ENCODE measurements at places on chromosomes 3 and 15. TPM values are rescaled to one million over a fixed set of nuclear protein-coding genes. Genes with fewer than 3 reads are reported as not detected.
A peak's percentile ranks its signal among the peaks of the same experiment; 100 is the strongest.

CPB1 gene
- total RNA-seq: not detected

DNA sequence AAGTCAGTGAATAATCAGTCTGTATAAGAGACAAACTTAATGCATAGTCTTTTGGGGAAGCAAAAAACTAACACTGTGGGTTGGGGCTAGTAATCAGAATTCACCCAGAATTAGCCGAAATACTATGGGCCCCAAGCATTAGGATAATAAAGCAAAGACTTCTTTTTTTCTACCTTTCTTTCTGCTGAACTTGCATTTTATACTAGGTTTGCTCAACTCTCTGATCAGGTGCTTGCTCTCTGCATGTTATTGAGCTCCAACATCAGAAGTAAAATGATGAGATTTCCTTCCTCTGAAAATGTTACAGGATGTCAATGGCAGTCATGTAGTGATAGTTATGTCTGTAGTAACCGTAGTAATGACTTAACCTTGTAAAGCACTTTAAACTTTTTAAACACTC, 216.6 kb downstream of the KCNMB2 start:
- no peak for DNase-seq

GRCh38 chr15:34241376-34242330, 16.8 kb downstream of the EMC4 start:
- DNase-seq: peak; percentile 20

- DNase-seq: no peak
Observed at GRCh38 chr15:48890375-48890972, 12.5 kb downstream of the EID1 start.

DNA sequence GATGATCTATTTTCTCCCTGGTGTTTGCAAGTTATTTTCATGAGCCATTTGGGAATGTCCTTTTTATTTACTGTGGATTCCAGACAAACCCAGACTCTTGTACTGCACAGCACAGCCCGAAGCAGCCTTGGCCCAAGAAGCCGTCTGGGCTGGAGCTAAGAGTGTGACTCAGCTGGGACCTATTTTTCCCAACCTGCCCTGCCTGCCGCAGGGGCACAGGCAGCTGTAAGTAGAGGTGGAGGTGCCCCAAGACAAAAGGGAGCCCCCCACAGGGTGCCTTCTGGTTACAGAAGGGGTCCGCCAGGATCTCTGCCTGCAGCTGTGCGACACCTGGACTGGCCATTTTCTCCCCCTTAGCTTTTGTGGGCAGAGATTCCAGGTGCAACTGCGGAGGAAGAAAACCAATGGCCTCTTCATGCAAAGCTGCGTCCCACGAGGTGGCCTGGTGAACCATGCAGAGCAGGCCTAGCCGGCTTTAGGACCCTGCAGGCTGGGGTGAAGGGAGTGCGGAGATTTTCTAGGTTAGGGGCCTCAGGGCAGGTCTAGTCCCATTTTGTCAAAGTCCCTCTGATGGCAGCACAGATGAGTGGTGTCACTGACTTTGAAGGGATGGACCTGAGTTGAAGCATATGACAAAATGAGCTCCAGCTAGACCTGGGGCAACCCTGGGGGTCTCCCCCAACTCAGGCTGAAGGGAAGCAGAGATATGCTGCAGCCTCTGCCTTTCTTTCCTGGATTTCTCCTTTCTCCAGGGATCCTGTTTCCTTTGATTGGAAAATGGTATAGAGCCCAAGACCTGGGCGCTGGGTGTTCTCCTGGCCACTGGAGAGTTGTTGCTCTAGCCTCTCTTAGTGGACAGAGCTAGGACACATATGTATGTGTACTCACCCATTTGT, 131.2 kb downstream of the KLF13 start:
- peak; percentile 46 for DNase-seq

GRCh38 chr3:46466871-46467403, 2.2 kb upstream of the LTF start:
- DNase-seq: no peak

DNA sequence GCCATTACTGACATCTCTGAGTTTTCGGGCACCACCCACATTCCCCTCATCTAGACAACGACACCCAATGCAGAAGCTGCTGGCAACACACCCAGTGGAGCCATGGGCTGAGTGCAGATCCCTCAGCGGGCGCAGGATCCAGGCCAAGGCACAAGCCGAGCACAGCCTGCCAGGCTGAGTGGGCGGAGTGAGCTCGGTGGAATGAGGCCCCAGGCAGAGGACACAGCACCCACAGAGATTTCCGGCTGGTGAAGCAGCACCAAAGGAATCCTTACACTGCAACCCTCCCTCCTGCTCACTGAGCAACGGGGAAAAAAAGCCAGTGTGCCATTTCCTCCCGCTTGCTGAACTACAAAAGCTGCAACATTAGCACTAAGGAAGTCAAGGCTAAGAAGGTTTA, 34.3 kb downstream of the ZMAT3 start:
- peak; percentile 98 for DNase-seq

GABRR3 gene
- not detected for total RNA-seq

GRCh38 chr15:48170981-48171380, 7.1 kb downstream of the MYEF2 start:
- DNase-seq: no peak

A4GNT gene
- not detected for total RNA-seq

- DNase-seq: no peak
Observed at GRCh38 chr3:190325923-190326322, 3.7 kb upstream of the CLDN1 start.

LRRN1 gene
- not detected for total RNA-seq

GASK1A gene
- total RNA-seq: not detected

- DNase-seq: no peak
Observed at GRCh38 chr3:151526757-151527156, 65.9 kb upstream of the IGSF10 start.

DNA sequence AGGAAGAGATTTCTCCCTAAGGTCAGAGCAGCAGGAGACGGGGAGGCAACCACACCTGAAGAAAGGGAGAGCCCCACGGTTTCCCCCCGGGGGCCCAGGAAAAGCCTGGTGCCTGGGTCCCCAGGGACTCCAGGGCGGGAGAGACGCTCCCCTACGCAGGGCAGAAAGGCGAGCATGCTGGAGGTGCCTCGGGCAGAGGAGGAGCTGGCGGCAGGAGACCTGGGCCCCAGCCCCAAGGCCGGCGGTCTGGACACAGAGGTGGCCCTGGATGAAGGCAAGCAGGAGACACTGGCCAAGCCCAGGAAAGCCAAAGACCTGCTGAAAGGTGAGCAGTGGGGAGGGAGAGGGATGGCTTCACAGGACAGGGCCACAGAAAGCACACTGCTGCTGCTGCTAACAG, 26.2 kb upstream of the SLC28A1 start:
- DNase-seq: no peak

ITPKA gene
- total RNA-seq: 1.2 TPM

DNA sequence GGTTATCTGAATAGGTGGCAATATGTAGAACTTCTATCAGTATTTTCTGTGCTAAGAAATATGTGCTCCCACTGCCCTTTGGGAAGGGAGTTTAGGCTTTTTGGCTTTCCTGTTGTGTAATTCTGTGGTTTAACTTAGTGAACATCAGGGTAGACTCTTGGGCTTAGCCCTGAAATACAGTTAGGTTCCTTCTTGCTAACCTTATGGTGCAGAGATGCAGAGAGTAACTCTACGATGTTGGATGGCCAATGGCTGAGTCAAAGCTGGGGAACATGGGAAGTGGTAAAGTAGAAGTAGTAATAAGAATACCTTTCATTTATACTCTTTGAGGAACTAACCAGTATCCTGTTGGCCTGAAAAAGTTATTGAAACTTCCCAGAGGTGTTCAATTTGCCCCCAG, 80.8 kb upstream of the IL12A start:
- no peak for DNase-seq

FES gene
- total RNA-seq: 1.1 TPM

- no peak for DNase-seq
Observed at GRCh38 chr15:32859251-32859650, 141.4 kb downstream of the GREM1 start.

GRCh38 chr15:53193149-53193548, 403.0 kb upstream of the ONECUT1 start:
- no peak for DNase-seq

DNA sequence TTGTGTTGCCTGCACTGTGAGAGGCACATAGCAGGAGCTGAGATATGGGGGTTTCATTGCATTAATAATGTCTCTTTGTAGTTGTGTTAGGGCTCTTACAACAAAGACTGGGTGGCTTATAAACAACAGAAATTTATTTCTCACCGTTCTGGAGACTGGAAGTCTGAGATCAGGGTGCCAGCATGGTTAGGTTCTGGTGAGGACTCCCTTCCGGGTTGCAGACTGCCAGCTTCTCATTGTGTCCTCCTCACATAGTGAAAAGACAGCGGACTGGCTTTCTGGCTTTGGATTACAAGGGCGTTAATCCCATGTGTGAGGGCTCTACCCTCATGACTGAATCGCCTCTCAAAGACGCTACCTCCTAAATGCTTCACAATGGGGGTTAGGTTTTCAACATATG, 20.6 kb downstream of the TMEM108 start:
- no peak for DNase-seq

DNA sequence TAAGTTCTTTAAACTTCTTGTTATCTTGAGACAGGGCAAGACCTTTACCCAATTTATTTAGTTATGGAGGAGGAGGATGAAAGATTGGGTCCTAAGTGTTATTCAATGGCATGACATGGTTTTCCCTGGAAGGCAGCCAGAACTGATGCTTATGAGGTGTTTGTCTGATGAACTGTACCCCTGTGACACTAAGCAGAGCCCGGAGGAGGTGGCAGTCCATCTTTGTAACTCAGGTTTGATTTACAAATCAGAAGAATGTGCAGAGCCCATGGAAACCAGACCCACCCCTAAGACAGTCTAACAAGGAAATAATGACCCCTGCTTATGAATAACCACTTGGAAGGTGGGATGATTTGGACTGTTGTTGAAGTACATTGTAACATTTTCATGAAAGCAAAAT, 878.6 kb upstream of the NR2F2 start:
- DNase-seq: no peak

GRCh38 chr3:16456784-16457415, 56.6 kb downstream of the RFTN1 start:
- peak; percentile 73 for DNase-seq

GRCh38 chr15:85642693-85643066, 152.0 kb downstream of the KLHL25 start:
- no peak for DNase-seq

GRCh38 chr15:53527996-53528395, 231.5 kb downstream of the WDR72 start:
- no peak for DNase-seq

GRCh38 chr15:83565553-83566159, 88.3 kb upstream of the ADAMTSL3 start:
- no peak for DNase-seq

ATP13A5 gene
- total RNA-seq: not detected

DNA sequence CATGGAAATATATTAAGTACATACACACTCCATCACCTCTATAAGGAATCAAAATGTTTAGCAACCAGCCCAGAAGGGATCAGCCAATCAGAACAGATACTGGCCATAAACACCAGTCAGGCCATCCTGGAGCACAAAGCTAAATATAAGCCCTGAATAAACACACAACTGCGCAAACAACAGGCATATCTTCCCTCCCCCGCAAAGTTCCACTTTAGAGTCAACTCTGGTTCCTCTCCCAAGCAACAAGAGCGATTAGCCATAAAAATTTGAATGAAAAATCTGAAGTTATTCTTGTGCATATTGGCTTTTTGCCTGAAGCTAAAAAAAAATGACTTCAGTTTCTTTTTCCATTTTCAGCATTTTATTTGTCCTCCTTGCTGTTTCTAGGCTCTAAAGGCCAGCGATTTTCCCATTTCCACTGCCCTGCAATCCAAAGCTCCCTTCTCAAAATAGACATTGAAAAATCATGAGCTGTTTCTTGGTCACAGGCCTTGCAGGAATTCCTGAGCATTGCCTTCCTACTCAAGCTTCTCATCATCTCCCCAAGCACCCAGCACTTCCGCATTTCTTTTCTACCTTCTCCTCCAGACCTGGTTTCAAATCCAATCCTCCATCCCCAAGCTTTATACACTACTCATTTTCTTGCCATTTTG, 247.9 kb downstream of the ZMAT3 start:
- no peak for DNase-seq

WDR49 gene
- total RNA-seq: not detected

GRCh38 chr3:197846491-197846890, 55.4 kb downstream of the LRCH3 start:
- no peak for DNase-seq

GRCh38 chr3:136293279-136293678, 43.1 kb downstream of the PCCB start:
- no peak for DNase-seq

GATM gene
- total RNA-seq: 0.33 TPM

- no peak for DNase-seq
Observed at GRCh38 chr3:174208161-174208560, 651.0 kb upstream of the NAALADL2 start.

IL20RB gene
- total RNA-seq: 0.92 TPM

CSPG5 gene
- 0.05 TPM for total RNA-seq

VGLL3 gene
- 155 TPM for total RNA-seq

- no peak for DNase-seq
Observed at GRCh38 chr3:73074781-73075180, 13.3 kb downstream of the EBLN2 start.

ZNF660 gene
- total RNA-seq: 0.06 TPM

DNA sequence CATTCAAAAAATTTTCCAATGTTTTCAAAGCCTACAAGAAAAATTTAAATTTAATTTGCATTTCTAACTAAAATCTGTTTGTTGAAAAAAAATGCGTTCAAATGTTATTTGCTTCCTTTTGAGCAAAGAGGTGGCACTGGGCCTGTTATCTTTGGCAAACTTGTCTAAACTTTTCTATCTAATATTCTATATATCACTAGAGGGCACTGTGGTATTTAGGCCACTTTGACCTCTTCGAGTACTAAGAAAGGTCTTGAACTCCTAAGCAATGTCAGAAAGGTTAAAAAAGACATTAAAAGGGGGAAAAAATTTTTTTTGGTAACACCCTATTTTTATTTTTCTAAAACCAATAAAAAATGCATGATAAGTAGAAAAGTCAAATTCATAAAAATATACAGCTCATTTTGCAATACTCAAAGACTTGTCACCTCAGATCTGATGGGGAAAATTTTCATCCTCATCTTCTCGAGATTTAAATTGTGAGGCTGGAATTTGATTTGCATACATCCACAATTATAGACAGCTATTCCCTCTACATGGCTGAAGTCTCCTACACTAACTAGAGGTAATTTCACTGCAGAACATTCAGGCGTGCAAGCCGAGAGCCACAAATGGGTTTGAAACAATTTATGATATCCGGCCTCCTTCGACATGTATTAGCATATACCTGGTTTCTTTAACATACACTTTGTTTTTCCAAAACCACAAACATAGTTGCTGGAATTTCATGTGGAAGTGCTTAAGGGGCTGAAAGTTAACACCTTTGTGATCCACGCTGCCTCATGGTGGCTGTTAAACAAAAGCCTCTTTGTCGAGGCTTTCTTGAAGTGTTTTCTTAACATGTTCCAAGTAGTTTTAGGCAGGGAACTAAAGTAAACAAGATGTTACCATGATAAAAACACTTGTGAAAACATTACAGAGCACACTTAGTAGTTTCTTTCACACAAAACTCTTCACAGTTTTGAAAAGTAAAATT, 576.4 kb downstream of the FOXP1 start:
- no peak for DNase-seq

RASGRF1 gene
- 0.20 TPM for total RNA-seq

GRCh38 chr3:125589547-125590122, 5.7 kb downstream of the OSBPL11 start:
- no peak for DNase-seq

- DNase-seq: no peak
Observed at GRCh38 chr3:195512798-195513345, 30.3 kb downstream of the PPP1R2 start.

LRRC28 gene
- total RNA-seq: 17.5 TPM

Data from HFFc6 (cell line).